ENCODE measurements at places on chromosomes 12 and 14.

GRCh38 chr12:55659486-55660385 lies 23.0 kb downstream of the OR10P1 start:
- DNase-seq: peak; percentile 75

GRCh38 chr12:9344541-9344940 lies 136.3 kb upstream of the PZP start:
- no peak for DNase-seq

DNA sequence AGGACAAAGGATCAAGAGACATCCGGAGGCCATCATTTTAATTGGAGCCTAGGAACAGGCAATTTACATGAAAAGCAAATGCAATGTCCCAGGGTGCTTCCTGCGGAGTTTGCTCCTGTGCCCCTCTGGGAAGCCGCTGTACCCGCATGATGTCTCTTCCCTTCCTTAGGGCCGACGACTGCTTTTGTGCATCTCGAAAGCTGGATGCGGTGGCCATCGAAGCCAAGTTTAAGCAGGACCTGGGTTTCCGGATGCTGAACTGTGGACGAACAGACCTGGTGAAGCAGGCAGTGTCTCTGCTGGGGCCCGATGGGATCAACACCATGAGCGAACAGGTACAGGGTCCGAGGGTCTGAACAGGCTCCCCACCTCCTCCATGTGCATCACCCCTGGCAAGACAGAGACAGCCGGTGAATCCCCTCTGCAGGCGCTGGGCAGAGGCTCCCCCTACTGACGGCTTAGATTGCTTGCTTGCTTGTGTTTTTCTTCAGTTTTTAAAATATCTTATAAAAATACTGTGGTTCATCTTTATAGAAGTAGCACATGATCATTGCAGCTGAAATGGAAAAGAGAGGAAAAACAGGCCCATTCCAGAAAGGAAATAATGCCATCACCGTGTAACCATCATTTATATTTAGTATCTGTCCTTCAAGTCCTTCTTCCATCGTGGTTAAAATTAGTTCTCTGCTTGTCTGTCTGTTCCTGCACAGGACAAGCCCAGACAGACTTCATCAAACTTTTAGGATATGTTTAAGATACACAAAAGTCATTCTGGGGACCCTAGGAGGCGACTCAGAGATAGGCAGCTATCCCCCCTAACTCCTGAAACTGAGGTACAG lies 75.4 kb upstream of the PWP1 start:
- peak; percentile 44 for DNase-seq

DNA sequence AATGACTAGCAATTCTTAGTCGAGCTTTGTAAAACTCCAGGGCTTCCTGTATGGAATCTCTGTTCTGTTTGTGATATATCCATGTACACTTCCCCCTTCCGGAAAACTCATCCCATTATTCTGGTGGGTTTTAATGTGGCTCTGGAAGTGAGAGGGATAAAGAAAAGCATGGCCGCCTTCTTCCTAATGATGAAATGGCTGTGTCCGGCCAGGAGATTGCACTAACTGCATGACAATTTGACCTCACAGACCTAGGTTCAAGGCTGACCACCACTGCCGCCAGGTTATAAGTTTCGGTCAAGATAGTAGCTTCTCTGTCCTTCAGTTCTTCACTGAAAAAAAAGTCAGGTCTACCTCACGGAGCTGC lies 41.0 kb upstream of the NPAS3 start:
- no peak for DNase-seq

- no peak for DNase-seq
Observed at GRCh38 chr14:72256055-72256454, 323.8 kb downstream of the RGS6 start.
